Immature natural killer cell (primary cell): ENCODE measurements at places on chromosomes 3 and 15.

DNA sequence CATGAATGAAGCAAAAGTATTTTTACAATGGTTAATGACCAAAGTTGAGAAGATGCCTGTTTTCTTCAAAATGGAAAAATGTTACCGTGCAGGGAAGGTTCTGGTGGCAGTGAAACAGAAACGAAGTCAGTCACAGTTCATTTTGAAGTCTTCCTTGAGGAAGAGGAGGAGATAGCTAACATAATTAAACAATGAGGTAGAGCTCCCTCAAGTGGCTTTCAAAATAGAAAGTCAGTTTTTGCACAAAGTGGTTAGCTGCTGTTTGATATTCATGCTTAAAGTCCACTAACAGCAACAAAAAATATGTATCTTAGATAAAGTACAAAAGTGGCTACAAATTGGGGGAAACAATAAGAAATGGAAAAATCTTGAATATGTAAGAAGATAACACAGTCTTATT lies 87.3 kb downstream of the TFG start:
- no peak for DNase-seq
- no peaks in the 10 kb centered on the region for H3K36me3 ChIP-seq
- no peak overlapping the region for H3K27ac ChIP-seq
- no peaks in the 10 kb centered on the region for H3K4me1 ChIP-seq

DNA sequence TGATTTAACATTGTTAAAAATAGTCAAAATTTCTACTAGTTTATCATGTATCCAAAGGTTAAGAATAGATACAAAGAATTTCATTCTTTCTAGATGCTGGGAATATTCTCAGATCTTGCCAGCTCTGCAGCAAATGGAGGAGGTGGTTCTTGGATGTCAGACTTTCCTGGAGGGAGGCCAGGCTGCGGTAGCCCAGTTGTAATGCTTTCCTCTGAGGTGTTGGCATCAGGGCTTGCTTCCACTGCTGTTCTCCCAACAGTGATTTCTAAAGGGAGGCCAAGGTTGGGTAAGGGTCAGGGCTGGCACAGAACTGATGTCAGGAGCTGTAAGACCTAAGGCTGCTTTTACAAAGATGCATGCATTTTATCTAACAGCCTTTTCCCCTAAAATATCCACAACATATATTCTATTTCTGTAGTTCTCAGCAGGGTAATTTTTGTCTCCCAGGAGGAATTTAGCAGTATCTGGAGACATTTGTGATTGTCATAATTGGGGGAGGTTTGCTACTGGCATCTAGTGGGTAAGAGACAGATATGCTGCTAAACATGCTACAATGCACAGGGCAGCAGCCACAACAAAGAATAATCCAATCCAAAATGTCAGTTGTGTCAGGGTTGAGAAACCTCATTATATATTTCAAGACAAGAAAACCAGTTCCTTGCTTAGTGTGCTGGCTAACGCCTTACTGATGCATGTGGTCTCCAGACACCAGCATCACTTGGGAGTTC lies 42.0 kb upstream of the SPTSSB start:
- no peak for DNase-seq
- H3K27me3 ChIP-seq: peaks cover 8% of the 10 kb centered on the region
- H3K27ac ChIP-seq: no peak overlapping the region
- no peak overlapping the region for H3K4me3 ChIP-seq
- no peaks in the 10 kb centered on the region for H3K36me3 ChIP-seq

GRCh38 chr15:67134067-67134838 lies 68.9 kb downstream of the SMAD3 start:
- peaks cover 8% of the 10 kb centered on the region for H3K36me3 ChIP-seq
- H3K27me3 ChIP-seq: peaks cover 6% of the 10 kb centered on the region
- H3K4me3 ChIP-seq: peak overlapping the region; percentile 84
- H3K27ac ChIP-seq: peak overlapping the region; percentile 100

DNA sequence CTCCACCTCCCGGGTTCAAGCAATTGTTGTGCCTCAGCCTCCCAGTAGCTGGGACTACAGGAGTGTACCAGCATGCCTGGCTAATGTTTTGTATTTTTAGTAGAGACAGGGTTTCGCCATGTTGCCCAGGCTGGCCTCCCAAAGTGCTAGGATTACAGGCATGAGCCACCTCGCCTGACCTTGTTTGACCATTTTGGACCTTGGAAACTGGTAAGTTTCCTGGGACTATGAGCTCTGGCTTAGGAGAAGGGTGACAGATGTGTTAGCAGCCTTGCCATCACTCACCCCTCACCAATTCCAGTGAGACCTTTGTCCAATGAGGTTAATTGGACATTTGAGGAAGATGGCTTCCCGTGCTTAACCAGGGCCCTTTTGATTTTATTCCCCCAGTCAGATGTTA lies 19.9 kb downstream of the DNASE1L3 start:
- no peak overlapping the region for H3K4me3 ChIP-seq
- H3K4me1 ChIP-seq: no peaks in the 10 kb centered on the region
- no peaks in the 10 kb centered on the region for H3K36me3 ChIP-seq

DNA sequence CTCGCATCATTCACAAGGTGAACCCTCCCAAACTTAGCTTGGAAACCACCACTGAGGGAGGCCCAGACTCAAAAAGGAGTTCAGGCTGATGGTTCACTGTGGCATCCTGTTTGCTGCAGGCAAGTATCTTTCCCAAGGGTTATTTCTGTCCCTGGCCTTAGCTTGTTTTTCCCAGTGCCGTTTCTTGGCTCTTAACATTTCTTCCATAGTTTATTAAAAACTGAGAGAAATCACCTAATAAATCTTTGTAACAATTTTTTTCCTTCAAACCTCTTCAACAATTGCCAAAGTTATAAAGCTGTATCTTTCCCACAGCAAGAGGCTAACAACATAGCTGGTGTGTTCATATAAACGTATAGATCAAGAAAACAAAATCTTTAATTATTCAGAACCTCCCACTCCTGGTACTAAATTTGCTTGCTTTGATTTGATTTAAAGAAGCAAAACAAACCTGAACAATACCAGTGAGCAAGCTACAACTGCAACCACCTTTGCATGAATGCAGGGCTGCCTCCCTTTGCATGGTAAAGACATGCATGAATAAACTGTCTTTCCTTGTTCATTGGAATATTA lies 234.9 kb upstream of the STT3B start:
- no peaks in the 10 kb centered on the region for H3K27me3 ChIP-seq
- H3K4me1 ChIP-seq: no peaks in the 10 kb centered on the region
- no peak for DNase-seq
- H3K4me3 ChIP-seq: no peak overlapping the region
- H3K36me3 ChIP-seq: no peaks in the 10 kb centered on the region
- H3K27ac ChIP-seq: no peak overlapping the region

- no peaks in the 10 kb centered on the region for H3K36me3 ChIP-seq
- no peaks in the 10 kb centered on the region for H3K4me1 ChIP-seq
- no peak overlapping the region for H3K27ac ChIP-seq
- H3K27me3 ChIP-seq: peaks cover 3% of the 10 kb centered on the region
- no peak overlapping the region for H3K4me3 ChIP-seq
- DNase-seq: no peak
These were observed 18.2 kb upstream of the SNRPA1 start for GRCh38 chr15:101313041-101313761.

DNA sequence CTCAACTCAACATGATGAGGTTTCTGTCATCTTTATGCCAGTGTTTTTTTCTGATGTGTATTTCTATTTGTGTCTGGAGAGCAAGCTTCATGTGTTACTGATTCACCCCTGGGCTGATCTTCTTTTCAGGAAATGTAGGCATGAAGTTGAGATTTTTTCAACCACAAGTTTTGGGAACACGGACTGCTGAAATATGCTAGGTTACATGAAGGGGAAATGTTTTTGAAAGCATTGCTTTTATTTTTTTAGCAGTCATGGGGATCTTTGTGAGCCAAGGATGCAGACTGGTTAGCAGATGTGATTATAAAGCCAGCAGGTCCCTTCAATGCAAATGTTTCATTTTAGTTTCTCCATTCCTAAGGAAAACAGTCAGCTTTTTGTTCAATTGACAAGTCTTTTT lies 219.3 kb upstream of the COL8A1 start:
- H3K27ac ChIP-seq: no peak overlapping the region
- no peak overlapping the region for H3K4me3 ChIP-seq
- no peak for DNase-seq
- no peaks in the 10 kb centered on the region for H3K36me3 ChIP-seq
- no peaks in the 10 kb centered on the region for H3K4me1 ChIP-seq

DNA sequence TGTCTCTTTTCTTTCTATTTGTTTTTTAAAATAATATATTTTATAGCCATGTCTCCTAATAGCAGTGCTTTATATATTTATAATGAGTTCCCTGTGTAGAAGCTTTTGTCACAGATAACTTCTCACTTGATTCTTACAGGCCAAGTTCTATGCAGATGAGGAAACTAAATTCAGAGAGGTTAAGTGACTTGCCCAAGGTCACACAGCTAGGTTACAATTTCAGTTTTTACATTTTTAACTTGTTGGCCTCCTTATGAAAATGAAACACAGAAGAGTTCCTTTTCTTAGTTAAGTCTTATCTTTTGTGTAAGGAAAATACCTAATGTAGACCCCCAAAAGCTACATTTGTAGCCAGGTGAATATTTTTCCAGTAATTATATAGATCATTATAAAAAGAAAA lies 83.3 kb upstream of the SOX2 start:
- H3K27ac ChIP-seq: no peak overlapping the region
- no peak overlapping the region for H3K4me3 ChIP-seq
- DNase-seq: no peak
- no peaks in the 10 kb centered on the region for H3K36me3 ChIP-seq
- peaks cover 3% of the 10 kb centered on the region for H3K27me3 ChIP-seq

- no peaks in the 10 kb centered on the region for H3K27me3 ChIP-seq
- H3K36me3 ChIP-seq: no peaks in the 10 kb centered on the region
- H3K27ac ChIP-seq: no peak overlapping the region
- H3K4me3 ChIP-seq: no peak overlapping the region
- DNase-seq: no peak
These were observed 497.1 kb downstream of the ZIC1 start for GRCh38 chr3:147906285-147906684.

DNA sequence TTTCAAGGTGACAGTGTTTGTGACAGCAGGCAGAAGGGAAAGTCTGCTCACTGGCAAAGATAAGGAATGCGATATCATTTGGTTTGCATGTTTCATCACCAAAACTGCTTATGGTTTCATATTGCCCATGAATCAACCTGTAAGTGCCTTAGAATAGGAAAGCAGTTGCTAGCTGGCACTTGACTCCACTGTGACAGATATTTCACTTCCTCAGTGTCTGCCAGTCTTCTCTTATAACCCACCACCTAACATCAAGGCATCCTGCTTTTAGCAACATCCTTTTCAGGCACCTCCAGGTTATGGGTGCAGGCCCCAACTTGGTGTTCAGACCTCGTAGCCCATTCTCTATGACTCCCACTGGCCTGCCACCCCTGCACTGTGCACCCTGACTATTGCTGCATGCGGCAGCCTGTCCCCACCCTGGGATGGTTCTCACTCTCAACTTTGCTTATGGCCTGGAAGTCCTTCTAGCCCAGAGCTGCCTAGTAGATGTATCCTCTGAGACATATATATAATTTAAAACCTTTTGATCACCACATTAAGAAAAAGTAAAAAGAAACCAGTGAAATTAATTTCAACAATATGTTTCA lies 154.4 kb upstream of the RARB start:
- H3K27me3 ChIP-seq: peaks cover 5% of the 10 kb centered on the region
- no peaks in the 10 kb centered on the region for H3K4me1 ChIP-seq
- no peak overlapping the region for H3K27ac ChIP-seq
- peaks cover 2% of the 10 kb centered on the region for H3K36me3 ChIP-seq
- DNase-seq: no peak

- peaks cover 13% of the 10 kb centered on the region for H3K27me3 ChIP-seq
- no peak for DNase-seq
- H3K4me3 ChIP-seq: peak overlapping the region; percentile 49
These were observed 4.1 kb downstream of the RASGRP1 start for GRCh38 chr15:38560456-38560926.

DNA sequence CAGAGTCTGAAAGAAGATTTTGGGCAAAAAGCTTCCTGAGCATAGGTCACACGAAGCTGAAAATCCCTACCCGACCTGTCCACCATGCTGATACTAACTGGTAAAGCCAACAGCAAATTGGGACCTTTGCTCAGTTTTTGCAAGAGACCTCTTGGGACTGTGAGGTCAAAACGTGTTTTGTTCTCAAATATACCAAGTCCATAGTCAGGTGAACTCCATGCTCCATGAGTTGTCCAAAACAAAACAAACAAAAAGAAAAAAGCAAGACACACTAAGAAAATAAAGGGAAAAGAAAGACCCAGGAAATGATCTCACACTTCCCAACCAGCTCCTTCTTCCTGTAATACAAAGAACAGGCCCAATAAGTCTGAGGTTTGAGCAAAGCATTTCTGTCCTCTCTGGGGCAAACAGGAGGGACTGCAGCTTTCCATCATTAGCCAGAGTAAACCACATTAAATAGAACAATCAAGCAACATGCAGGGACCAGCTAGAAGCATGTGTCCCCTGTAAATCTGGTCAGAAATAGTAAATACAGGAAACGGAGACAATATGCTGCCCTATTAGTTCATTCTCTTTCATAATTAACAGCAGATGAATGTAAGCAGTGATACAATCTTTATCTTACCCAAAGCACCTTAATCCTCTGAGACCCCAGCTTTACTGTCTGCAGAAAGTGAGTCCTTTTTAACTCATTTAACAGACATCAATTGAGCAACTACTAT lies 125.0 kb upstream of the LIPC start:
- H3K4me1 ChIP-seq: peaks cover 10% of the 10 kb centered on the region
- no peak for DNase-seq
- no peaks in the 10 kb centered on the region for H3K36me3 ChIP-seq
- no peak overlapping the region for H3K4me3 ChIP-seq

DNA sequence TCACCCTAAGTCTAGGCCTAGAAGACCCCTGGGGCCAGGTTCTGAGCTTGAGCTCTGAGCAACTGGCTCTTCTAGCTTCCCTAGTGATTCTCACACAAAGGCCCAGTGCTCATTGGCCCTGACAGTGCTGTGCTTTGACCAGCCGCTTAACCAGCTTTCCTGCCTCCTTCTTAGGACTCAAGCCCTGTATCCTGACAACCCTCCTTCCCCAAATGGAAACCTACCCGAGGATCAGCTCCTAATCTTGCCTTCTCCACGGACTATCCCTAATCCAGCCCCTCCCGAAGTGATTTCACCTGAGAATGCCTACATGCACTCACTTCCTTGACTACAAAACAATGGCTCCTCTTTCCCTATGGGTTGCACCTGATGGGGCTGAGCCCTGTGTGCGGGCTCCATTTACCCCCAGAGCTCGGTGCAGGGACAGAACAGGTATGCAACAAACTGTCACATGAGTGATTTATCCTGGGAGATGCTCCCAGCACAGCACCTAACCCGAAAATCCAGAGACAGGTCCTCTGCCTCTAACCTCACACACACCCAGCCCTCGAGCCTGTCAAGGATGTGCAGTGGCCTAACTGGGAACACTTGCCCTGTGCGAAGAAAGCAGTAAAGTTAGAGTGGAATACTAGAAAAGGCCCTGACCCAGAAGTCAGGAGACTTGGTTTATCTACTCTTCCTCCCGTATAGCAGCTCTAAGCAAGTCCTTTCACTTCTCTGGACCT lies 2.3 kb downstream of the MEGF11 start:
- H3K4me3 ChIP-seq: peak overlapping the region; percentile 76

DNA sequence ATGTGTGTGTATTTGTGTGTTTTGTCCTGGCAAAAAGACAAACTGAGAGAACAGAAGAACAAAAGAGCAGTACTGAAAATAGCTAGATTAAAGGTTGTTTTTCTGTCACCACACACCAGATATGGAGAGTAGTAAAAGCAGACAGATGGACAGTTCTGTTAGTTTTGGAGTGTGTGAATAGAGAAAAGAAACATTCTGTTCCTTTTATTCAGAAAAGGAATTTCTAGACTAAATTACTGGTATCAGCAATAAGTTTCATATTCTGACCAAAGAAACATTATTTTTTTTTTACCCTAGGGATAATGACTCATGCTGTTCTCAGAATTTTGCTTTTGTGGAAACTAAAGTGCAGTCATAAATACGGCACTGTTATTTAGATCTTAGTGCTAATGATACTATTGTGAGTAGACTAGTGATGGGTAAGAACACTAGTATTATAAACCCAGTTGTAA lies 32.9 kb downstream of the PIK3CA start:
- H3K27me3 ChIP-seq: no peaks in the 10 kb centered on the region
- DNase-seq: no peak
- H3K36me3 ChIP-seq: no peaks in the 10 kb centered on the region
- H3K27ac ChIP-seq: no peak overlapping the region
- no peak overlapping the region for H3K4me3 ChIP-seq
